ENCODE measurements at places on chromosomes 7 and 10. TPM values are rescaled to one million over a fixed set of nuclear protein-coding genes. Genes with fewer than 3 reads are reported as not detected.

Gene MMP21
- total RNA-seq = not detected

Gene ITGA8
- total RNA-seq = 2.2 TPM

Gene GNGT1
- total RNA-seq = not detected

Gene NKX6-2
- total RNA-seq = not detected

Gene CHPF2
- 22.3 TPM for total RNA-seq

Gene CPA1
- 4.5 TPM for total RNA-seq

Gene FGFR2
- 2.0 TPM for total RNA-seq

Gene SRGN
- total RNA-seq = 418 TPM

Gene CHST3
- 27.9 TPM for total RNA-seq

- no peak for DNase-seq
These were observed 37.7 kb downstream of the HABP2 start for GRCh38 chr10:113590581-113590980.

- DNase-seq = no peak
These were observed 29.3 kb upstream of the SH3PXD2A start for GRCh38 chr10:103884681-103885139.

- no peak for DNase-seq
These were observed 19.2 kb downstream of the KCP start for GRCh38 chr7:128891110-128891941.

DNA sequence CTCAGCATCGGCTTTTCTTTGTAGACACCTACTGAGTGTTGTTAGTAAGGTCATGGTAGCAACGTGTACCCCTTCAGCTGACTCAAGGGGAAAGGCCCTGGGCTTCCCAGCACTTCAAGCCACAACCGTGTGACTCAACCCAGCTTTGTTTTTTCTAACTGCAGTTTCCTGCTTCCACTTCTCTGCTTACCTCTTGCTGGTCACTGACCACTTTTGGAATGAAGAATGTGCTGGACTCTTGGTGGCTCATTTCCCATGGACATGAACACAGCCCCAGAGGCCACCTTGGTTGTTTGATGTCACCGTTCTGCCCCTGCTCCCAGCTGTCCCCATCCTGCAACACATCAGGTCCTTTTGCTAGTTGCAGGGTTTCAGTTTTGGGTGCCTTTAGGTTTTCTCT lies 69.5 kb upstream of the ZNF438 start:
- DNase-seq = no peak

DNA sequence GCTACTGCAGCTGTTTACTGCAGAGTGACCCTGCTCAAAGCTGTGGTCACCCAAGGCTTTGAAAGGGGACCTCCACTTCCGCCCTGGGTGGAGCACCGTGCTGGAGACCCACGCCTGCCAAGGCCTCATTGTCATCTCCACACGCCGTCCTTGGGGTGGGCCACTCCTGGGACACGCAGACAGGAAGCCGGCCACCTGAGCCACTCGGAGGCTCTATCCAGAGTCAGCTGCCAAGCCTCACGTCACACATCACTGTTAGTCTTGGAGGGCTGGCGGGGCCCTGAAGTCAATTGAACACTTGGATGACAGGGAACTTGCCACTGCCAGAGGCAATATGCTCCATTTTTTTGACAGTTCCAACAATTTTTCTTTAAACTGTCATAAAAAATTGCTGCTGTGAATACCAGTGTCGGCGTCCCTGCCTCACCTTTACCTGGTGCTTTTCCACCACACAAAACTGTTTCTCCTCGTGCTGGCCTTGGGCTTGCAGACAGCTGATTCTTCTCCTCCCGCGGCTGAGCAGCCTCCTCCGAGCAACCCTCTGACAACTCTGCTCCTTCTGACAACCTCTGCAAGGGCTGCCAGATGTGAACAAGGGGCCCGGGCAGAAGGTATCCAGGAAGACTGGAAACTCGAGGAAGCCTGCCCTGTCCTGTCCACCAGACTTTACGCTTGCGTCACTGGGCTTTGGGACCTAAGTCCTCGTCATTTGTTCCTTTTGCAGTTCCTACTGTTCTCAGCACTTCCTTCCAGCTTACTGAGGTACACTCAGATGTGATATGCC lies 81.9 kb downstream of the EGFR start:
- no peak for DNase-seq

DNA sequence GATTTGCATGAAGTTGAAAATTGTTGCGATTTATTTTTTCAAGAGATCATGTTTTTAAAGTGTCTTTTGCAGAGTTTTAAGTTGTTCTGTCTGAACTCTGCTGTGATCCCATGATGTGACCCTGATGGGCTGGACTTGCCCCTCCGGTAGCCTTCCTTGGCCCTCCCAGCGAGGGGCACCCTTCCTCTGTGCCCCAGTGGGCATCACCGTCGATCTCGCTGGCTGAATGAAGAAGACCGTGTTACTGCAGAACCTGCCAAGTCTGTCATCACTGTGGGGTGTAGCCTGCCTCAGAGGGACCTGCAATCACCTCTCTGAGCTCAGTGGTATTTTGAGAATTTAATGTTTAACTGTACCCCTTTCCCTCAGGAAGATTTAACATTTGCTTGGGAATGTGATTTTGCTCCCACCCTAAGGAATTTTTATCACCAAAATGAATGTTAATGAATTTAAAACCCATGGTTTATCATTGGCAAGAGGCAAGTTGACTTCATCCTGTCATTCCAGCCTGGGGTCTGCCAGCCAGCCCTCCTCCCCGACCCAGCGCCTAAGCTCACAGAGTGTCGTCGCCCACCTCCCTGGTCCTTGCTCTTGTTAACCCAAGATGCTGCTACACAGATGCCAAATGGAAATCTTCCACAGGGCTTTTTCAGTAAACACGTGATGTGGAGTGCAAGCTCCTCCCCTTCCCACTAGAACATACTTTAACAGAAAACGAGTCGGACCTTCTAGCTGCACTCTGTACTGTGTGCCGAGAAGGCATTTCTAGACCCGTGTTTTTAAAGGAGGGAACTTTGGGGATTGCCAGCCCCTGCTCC lies 115.4 kb downstream of the NT5C2 start:
- no peak for DNase-seq

GRCh38 chr10:13068071-13068470 lies 31.9 kb upstream of the OPTN start:
- DNase-seq = no peak

- no peak for DNase-seq
These were observed 692.9 kb downstream of the LRMDA start for GRCh38 chr10:76124280-76124679.

DNA sequence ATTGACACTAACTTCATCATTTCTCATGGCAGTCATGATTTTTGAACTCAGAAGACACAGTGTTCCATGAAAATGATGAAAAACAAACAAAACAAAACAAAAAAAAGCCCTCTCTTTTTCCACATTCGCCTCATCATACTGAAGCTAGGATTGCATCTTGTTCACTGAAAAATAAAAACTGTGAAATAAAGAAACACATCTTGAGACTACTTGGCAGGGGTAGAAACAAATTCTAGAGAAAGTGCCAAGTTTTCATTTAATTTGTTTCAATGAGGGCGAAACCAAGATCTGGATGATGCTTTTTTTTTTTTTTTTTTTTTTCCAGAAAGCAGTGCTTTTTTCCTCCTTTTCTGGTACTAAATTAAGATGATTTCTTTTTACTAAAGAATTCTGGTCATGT lies 350.4 kb upstream of the ETV1 start:
- DNase-seq = no peak

DNA sequence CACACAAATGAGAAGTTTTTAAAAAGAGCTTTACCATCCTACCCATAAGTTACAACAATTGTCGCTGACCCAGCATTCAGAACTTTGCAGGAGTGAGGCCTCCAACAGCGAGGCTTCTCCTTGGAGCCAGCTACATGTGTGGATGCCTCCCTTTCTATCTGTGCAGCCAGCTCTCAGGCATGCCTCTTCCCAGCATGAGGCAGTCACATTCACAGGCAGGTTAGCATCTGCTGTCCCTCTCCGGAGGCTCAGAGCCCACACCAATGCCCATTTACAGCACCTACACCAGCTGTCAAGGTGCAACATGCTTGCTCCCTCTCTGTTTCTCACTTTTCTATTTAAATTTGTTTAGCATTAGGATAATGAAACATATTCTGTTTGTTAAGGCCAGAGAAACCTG lies 278.7 kb upstream of the PODXL start:
- no peak for DNase-seq

- no peak for DNase-seq
These were observed 119.0 kb downstream of the LMBR1 start for GRCh38 chr7:156773966-156774365.

DNA sequence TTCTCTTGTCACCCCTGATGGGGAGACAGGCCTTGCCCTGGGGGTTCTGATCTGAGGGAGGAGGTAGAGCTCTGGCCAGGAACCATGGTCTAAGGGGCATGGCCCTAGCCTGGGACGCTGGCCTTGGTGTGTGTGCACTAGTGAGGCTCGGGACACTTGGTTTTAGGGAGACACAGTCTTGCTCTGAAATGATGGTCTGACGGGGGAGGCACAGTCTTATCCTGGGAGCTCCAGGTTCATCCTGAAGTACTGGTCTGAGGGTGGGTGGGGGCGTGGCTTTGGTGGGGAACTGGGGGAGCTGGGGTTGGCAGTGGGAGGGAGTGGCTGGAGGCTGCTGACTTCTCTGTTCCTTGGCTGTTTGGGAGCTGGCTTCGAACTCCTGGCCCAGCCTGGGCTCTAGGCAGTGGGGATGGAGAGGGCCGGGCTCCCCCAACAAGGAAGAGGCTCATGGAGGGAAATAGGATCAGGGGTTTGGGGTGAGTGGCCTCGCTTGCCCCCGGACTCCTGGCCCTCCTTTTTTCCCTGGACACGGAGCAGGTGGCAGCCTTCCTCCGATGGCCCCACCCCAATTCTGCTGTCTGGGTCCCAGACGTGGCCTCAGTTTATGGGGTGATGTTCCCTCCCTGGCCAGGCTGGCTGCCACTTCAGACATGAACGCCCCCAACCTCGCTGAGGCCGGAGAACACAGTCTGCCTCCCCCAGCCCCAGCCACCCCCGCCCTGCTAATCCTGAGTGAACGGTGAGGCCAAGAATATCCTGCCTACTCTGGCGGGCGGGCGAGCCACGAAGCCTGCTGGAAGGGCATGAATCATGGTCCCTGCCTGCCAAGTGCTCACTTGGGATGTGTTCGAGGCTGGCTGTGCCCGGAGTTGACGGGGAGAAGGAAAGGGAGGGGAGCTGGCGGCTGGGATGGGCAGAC lies 43.5 kb downstream of the TMEM270 start:
- DNase-seq = no peak

GRCh38 chr10:77782328-77783061 lies 144.1 kb downstream of the DLG5 start:
- DNase-seq = no peak

DNA sequence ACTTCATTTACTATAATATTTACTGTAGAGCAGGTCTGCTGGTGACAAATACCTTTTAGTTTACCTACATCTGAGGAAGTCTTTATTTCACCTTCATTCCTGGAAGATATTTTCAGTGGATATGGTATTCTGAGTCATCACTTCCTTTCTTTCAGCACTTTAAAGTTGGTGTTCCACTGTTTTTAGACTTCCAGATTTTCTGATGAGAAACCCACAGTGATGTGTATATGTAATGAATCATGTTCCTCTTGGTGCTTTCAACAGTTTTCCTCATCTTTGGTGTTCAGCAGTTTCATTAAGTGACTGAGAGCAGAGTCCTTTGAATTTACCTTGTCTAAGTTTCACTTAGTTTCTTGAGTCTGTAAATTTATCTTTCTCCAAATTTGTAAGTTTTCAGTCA lies 36.4 kb downstream of the COPG2 start:
- no peak for DNase-seq

- DNase-seq = no peak
These were observed 612.9 kb downstream of the SORCS1 start for GRCh38 chr10:106551501-106552062.

GRCh38 chr7:100574362-100575205 lies 884 bp upstream of the SAP25 start:
- no peak for DNase-seq

DNA sequence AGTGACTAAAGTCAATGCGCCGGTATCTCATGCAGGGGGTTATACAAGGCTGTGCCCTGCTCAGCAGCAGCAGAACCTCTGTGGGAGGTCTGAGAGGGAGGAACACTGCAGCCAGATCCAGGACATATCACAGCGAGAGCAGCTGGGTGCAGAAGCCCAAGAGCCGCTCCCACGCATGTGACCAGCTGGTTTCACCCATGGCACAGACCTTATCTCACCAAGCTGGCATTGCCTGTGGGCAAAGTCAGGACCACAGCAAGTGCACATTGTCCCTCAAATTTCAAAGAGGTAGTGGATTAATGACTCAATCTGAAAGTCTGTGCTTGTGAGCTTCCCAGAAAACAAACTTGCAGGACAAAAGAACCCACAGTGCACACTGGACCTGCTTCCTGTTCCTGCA lies 31.6 kb upstream of the AKR1C1 start:
- no peak for DNase-seq

DNA sequence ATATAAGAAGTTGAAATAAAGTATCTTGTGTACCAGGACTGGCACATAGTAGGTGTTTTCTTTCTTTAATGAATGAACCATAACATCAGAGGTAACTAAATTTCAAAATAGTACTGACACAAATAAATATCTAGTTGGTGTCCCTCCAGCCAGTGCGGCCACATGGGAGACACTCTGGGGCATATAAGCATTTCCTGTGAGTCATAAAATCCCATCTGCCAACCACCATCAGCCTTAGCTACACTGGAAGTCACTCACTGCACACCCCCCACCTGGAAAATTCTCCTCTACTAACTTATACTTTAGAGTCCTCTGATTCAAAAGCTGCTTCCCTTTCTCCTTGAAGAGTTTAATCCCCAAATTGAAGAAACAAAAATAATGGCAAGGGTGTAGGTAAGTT lies 32.5 kb downstream of the DYDC1 start:
- no peak for DNase-seq

GRCh38 chr7:158414002-158414401 lies 173.6 kb downstream of the PTPRN2 start:
- DNase-seq = no peak

DNA sequence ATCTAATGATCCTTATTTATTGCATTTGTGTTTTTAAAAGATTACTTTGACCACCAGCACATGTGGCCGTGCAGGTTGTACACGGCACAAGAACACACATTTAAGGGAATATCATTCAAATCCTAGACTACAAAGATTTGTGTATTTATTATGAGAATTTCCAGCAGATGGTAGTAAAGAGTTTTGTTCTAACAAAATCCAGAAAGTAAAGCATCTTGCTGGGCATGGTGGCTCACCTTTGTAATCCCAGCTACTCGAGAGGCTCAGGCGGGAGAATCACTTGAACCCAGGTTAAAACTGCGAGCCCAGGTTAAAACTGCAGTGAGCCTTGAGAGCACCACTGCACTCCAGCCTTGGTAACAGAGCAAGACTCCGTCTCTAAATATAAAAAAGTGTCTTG lies 31.5 kb downstream of the MACROH2A2 start:
- no peak for DNase-seq

DNA sequence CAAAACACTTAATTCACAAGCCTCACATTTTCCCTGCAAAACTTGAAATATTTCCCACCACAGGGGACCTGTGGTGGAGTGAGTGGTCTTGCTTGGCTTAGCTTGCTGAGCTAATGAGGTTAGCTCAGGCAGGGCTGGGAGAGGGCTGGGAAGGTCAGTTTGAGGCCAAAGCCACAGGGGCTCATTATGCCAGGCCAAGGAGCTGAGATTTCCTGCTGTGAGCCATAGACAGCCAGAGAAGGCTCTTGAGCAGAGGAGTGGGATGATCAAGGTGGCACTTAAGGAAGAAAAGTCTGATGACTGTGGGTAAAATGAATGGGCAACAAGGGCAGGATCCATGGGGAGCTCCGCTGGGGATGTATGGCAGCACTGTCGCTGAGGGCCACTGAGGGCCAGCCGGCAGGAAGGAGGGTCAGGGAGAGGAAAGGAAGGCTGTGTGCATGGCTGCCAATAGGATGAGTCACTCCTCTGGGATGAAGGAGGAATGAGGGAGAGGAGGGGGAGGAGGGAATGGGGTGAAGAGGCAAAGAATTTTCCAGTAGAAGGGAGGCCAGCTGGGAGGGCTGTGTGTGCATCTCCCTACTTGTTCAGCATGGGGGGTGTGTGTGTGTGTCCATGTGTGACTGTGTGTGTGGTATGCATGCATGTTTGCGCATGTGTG lies 18.7 kb upstream of the ZNF488 start:
- no peak for DNase-seq
